NCI-H2171 (cell line): ENCODE measurements at places on chromosomes 3 and 15.

DNA sequence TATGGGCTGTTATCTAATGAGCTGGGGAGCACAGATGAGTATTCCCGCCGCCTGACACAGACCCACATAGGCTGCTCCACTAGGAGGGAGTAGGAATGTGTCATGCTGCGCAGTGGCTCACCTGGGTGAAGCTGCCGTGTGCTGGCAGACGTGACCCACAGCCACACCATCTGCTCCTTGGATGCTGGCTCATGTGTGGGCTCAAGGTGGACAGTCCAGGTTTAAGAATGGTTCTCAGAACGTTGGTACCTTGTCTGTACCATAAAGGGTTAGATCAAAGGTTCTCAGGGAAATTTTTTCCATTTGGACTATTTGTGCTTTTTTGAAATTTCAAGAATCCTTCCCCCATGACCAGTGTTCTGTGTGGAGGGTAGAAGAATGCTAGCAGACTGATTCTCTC lies 338.9 kb upstream of the TRIM42 start:
- DNase-seq, result no peak

- no peak for DNase-seq
Observed at GRCh38 chr3:103992469-103992868, 1374.2 kb upstream of the ALCAM start.

GRCh38 chr3:64138046-64138445 lies 87.2 kb downstream of the PRICKLE2 start:
- no peak for DNase-seq

- no peak for DNase-seq
Observed at GRCh38 chr3:53163444-53164387, 2.7 kb downstream of the PRKCD start.

GRCh38 chr3:174667386-174667785 lies 191.7 kb upstream of the NAALADL2 start:
- no peak for DNase-seq

GRCh38 chr3:183099838-183100204 lies 525 bp upstream of the MCCC1 start:
- DNase-seq, result no peak

- no peak for DNase-seq
Observed at GRCh38 chr15:76935620-76936019, 4.1 kb downstream of the RCN2 start.

DNA sequence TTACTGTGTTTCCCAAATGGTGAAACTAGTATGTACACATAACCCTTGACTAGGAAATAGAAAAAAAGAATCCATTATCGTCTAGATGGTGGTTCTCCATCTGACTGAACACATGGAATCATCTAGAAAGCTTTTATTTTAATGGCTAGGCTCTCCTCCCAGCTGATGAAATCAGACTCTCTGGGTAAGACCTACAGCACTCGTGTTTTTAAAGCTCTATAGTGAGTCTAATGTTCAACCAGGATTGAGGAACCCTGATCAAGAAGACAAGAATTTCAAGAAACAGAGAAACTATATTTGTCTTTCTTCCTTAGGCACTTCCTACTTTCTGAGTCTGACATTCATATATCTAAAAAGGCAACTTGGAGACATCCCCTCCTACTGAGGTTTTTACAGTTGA lies 118.8 kb downstream of the TMCO5A start:
- no peak for DNase-seq

GRCh38 chr3:169104972-169105371 lies 558.5 kb downstream of the MECOM start:
- no peak for DNase-seq

- DNase-seq, result peak; percentile 79
Observed at GRCh38 chr3:197520311-197521276, 35.2 kb downstream of the BDH1 start.

- no peak for DNase-seq
Observed at GRCh38 chr15:64599716-64600115, 139.3 kb downstream of the ZNF609 start.

DNA sequence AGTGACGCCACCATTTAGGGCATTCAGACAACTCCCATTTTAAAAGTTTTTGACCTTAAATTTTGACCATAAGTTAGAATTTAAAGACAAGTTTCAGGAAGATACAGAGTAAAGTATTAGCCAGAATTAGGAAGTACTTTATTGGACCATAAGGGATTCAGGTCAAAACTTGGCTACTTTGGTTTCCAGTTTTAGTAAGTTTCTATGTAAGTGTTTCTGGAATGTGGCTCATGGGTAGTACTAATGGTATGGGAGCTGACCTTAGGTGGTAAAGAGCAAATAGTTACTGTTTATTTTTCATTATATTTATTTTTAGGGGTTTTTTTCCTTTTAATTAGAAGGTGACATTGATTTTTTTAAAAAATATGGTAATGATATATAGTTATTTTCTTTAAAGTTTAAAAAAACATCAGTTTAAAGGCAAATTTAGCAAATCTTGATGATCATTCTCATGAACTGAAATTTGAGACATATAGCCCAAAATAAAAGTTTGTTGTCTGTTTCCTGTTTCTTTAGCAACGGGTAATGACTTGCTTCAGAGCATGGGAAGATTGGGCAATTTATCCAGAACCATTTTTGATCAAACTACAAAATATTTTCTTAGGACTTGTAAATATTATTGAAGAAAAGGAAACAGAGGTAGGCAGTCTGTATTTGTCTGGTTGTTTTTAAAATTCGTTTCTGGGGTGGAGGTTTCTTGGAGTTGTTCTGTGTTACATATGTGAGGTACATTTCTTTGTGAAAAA lies 34.3 kb downstream of the U2SURP start:
- no peak for DNase-seq

GRCh38 chr15:49227602-49228001 lies 57.6 kb downstream of the GALK2 start:
- DNase-seq, result no peak

DNA sequence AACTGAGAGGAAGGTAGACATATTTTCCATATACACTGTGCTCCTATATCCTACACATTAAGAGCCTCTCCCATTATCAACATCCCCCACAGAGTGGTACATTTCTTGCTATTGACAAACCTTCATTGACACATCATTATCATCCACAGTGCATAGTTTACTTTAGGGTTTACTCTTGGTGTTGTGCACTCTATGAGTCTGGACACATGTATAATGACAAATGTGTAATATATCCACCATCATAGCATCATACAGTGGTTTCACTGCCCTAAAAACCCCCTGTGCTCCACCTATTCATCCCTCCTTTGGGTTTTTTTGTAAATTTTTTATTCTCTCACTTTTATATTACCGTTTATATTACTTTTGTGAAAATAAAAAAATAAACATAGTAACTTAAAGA lies 22.2 kb upstream of the CLDN18 start:
- DNase-seq, result no peak

GRCh38 chr3:9153904-9154619 lies 95.4 kb downstream of the SRGAP3 start:
- no peak for DNase-seq

- DNase-seq, result no peak
Observed at GRCh38 chr3:99498550-99499234, 139.7 kb upstream of the COL8A1 start.

DNA sequence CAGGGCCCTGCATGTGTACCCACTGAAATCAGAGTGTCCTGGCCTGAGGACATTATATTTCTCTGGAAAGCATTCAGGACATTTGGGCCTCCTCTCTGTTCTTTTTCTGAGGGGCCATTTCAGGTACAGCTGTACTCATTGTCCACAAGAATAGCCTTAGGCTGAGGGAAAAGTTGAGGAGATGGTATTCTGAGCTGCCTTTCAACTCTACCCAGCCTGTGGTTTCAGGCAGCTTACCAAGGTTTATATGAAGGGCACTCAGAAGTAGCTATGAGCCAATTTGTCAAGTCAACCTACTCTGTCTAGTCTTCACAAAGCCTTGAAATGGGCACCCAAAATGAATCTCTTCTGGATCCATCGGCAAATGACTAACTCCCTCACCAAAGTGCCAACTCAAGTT lies 9.4 kb downstream of the ATP13A4 start:
- no peak for DNase-seq

GRCh38 chr3:127531821-127532220 lies 58.7 kb downstream of the TPRA1 start:
- no peak for DNase-seq

GRCh38 chr3:137217733-137218132 lies 259.9 kb downstream of the IL20RB start:
- no peak for DNase-seq

DNA sequence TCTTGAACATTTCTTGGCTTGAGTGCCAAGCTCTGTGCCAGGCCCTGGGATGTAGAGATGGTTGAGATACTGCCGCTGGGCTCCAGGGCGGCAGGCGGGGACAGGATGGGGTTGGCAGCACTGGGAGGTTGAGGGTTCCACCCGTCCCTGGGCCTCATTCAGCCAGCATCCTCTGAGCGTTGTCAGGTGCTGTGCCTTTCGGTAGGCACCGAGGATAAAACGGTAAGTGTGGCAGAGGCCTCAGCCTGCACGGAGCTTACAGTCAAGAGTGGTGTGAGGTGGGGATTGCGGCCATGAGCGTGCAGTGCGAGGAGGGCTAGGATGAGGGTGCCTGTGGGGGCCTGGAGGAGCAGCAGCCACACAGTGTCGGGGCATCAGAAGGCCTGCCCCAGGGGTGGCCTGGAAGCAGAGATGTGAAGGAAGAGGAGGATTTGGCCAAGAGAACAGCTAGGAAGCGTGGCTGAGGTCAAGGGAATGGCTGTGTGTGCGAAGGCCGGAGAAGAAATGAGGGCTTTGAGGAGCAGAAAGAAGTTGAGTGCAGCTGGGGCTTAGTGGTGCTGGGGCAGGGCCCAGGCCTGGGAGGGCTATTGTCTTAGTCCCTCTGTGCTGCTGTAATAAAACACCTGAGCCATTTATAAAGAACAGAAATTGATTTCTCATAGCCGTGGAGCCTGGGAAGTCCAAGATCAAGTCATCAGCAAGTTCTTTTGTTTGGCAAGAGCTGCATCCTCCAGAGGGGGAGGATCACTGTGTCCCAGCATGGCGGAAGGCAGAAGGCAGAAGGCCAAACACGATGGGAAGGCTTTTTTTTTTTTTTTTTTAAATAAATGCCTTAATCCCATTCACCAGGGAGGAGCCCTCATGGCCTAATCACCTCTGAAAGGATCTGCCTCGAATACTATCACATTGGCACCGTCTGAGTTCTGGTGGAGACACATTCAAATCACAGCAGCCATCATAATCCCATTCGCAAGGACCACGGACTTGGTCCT lies 22.7 kb downstream of the CORO2B start:
- DNase-seq, result no peak

GRCh38 chr3:197227780-197228574 lies 70.4 kb downstream of the DLG1 start:
- DNase-seq, result no peak

DNA sequence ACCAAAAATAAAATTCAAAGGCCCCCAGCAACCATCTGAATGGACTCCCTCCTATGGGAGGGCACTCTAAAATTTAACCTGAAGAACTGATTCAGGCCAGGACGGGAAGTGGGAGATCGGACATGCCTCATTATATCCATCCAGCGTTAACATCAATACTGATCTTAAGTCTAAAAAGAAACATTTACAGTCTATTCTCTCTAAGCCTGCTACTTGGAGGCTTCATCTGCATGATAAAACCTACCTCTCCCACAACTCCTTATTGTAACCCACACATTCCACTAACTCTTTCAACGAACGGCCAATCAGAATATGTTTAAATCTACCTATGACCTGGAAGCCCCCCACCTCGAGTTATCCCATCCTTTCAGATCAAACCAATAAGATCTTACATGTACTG lies 68.4 kb downstream of the HERC1 start:
- DNase-seq, result no peak

DNA sequence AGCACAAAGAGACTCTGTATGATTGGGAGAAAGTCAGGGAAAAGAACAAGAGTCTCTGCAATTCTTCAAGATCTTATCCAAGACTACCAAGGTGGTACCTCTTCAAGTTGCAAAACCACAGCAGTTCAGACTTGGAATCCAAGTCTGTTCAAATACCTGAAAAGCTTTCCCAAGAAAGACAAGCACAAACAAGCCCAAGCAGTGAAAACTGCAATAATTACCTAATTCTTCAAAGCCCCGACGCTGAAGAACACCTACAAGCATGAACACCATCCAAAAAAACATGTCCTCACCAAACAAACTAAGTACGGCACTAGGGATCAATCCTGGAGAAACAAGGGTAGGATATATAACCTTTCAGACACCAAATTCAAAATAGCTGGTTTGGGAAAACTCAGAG lies 299.3 kb upstream of the ALCAM start:
- no peak for DNase-seq

DNA sequence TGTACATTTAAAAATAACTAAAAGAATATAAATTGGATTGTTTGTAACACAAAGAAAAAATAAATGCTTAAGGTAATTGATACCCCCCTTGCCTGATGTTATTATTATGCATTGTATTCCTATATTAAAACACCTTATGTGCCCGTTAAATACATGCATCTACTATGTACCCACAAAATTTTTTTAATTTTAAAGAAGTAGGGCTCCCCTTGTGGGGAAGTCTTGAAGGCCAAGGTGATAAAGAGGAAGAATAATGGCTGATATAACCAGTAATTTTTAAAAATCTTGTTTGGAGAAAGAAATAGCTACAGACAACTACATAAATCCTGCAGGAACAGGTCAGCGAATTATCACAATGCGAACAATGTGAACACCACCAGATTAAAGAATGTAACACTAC lies 451.7 kb upstream of the ARHGEF26 start:
- no peak for DNase-seq

GRCh38 chr3:30644615-30645014 lies 38.2 kb downstream of the TGFBR2 start:
- no peak for DNase-seq

DNA sequence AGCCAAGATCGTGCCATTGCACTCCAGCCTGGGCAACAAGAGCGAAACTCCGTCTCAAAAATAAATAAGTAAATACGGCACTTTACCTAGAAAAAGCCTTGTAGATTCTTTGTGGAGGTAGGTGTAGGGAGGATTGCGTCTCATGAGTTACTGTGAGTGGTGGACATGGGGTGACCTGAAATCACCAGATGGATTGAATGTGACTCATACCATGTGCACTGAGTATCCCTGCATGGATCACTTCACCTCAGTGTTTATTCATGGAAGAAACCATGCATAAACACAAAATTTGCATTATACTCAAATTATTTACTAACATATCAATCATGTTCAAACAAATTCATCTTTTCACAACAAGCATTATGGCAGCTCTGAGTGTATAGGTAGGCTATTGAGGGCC lies 55.9 kb downstream of the MRPS25 start:
- no peak for DNase-seq

- DNase-seq, result no peak
Observed at GRCh38 chr3:61955483-61955882, 394.1 kb downstream of the PTPRG start.

- no peak for DNase-seq
Observed at GRCh38 chr3:10374311-10374710, 53.4 kb upstream of the SEC13 start.
